Coronary artery (tissue), 2 donors: ENCODE measurements at places on chromosomes 13 and 19.

DNA sequence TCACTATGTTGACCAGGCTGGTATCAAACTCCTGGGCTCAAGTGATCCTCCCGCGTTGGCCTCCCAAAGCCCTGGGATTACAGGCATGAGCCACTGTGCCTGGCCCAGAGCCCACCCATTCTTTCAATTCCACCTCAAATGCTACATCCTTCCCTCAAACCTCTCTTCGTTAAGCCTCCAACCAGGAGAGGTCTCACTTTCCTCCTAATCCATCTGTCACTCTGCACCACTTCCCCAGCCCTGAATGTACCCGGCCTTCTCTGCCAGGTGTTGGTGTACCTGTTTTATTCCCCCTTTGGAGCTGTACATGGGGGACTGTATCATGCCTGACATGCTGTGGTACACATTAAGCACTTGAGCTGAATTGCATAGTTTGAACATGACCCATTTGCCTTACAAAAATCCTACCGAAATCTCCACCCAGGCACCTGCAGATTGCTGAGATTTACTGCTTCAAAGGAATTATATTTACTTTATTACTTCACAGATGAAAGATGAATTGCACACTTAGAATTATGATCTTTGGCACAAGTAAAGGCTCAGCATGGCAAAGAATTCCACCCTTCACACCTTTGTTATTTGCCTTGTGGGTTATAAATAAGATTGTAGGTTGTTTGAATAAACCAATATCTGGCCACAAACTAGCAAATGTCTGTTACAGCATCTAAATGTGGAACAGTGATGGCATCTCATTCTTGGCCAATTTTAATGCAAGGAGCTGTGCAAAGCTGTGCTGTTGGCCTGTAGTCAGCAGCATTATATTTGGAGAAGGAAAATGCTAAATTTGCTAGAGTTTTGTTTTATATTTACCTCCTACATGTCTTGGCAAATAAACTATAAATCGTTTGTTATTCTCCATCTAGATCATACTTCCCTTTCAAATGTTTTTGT is 15.6 kb upstream of the WASF3 start:
- no peak for DNase-seq

- peak; percentile 81 for DNase-seq
Observed at GRCh38 chr19:48635263-48635965, 1.8 kb downstream of the DBP start.

- no peak for DNase-seq
Observed at GRCh38 chr19:49857061-49857837, 6.3 kb downstream of the PTOV1 start.

- no peak for DNase-seq
Observed at GRCh38 chr19:35704218-35704617, at the start of gene ZBTB32. Gene ZBTB32, plus strand, starts transcription at chr19:35704558. Its CDS starts 10,069 bp downstream, at chr19:35714627.

DNA sequence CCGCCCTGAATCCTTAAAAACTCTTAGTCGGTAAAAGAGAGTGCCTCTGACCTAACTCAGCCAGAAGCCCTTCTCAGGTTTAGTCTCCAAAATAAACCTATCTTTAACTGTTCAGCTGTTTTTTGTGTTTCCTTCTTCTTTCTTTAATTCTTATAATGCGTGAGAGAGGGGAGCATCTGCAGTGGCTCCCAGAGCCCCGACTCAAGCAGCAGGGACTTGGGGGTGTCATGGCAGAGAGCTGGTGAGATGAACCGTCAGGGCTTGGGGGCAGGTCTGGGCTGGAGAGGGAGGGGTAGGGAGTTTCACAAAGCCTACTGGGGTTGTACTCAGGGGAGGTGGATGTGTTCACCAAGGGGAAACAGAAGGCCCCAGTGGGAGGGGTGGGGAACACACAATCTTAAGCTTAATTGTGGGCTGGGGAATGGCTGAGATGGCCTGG is 16.8 kb upstream of the SIGLEC6 start:
- no peak for DNase-seq

GRCh38 chr19:29529646-29530539 is 4.1 kb downstream of the VSTM2B start:
- no peak for DNase-seq

DNA sequence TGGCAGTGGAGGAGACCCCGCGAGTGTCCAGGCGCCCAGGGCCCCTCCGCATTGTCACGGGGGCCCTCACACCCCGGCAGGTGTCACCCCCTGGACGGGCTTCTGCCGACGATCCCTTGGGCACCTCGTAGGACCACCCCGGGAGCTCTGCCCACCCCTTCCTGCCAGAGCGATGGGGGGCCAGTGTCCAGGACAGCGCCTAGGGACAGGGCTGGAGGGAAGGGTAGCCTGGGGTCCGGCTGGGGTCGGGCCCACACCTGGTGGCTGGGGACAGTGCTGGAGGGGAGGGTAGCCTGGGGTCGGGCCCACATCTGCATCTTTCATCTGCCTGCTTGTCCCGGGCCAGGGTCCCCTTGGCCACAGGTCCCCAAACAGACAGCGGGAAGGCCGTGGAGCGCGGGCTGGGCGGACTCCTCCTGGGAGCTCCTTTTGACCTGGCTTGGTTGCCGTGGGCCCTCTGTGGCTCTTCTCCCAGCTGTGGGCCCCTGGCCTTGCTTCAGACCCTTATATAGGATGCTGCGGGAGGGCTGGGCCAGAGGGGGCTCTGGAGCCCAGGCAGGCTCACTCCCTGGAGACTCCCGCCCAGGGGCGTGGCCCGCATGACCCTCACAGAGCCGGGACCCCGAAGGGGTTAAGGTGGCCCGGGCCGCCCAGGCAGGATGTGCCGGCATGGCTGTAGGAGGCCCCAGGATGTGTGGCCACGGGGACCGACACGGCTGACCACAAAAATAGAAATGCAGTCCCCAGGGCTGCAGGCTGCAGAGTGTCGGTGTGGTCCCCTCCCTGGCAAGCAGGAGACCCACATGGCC is 74.1 kb upstream of the MCF2L start:
- DNase-seq, result no peak

DNA sequence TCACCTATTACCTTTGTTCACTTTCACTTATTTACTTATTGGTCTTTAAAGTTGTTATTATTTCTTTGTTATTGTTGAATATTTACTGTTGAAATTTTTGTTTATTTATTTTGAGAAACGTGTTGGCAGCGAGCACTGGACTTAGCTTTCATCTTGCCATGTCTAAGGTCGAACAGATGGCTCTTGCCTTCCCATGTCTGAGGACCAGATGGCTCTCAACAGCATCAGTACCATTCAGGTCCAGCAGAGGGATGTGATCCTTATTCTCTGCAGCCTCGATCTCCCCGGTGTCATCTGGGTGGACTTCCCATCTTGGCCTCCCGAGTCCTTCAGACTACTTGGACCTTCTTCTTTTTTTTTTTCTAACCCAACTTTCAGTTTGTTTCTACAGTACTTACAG is 1437.6 kb downstream of the UQCRFS1 start:
- DNase-seq, result no peak

GRCh38 chr13:97100821-97101220 is 106.5 kb upstream of the OXGR1 start:
- no peak for DNase-seq

- no peak for DNase-seq
Observed at GRCh38 chr19:21483589-21484170, 21.7 kb upstream of the ZNF429 start.

GRCh38 chr19:31232871-31233270 is 116.4 kb downstream of the TSHZ3 start:
- no peak for DNase-seq

GRCh38 chr13:65275838-65276630 is 1954.1 kb downstream of the PCDH9 start:
- DNase-seq, result no peak
